ENCODE measurements at places on chromosomes 12 and 14. TPM values are rescaled to one million over a fixed set of nuclear protein-coding genes. Genes with fewer than 3 reads are reported as not detected.

GRCh38 chr14:96727073-96727472 lies 70.1 kb upstream of the VRK1 start:
- DNase-seq: no peak

GRCh38 chr12:58156697-58157096 lies 215.3 kb downstream of the ATP23 start:
- DNase-seq: no peak

- peak; percentile 4 for DNase-seq
Measured at GRCh38 chr14:88346048-88346639, 23.1 kb upstream of the KCNK10 start.

DNA sequence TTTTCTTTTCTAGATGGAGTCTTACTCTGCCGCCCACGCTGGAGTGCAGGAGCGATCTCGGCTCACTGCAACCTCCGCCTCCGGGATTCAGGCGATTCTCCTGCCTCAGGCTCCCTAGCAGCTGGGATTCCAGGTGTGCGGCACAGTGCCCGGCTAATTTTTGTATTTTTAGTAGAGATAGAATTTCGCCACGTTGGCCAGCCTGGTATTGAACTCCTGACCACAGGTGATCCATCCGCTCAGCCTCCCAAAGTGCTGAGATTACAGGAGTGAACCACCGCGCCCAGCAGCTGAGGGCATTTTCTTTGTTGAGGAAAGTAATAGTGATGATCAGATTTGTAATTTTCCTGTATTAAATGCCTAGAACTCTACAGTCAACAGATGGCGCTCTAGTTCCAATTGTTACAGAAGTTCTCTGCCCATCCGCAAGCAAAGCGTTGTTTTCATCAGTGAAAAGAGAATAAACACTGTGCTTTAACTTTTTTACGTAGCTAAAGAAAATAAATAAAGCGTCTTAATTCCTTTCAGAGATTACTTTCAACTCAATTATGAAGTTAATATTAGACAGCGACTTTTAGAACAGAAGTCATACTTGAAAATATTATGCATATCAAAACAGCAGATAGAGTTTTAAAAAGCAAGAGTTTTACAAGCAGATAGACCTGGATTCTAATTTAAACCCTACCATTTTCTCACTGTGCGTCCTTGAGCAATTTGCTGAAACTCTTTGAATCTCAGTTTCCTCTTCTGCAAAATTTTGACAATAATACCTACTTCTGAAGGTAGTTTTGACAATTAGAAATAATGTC lies 335.1 kb downstream of the DUSP6 start:
- peak; percentile 56 for DNase-seq

DNA sequence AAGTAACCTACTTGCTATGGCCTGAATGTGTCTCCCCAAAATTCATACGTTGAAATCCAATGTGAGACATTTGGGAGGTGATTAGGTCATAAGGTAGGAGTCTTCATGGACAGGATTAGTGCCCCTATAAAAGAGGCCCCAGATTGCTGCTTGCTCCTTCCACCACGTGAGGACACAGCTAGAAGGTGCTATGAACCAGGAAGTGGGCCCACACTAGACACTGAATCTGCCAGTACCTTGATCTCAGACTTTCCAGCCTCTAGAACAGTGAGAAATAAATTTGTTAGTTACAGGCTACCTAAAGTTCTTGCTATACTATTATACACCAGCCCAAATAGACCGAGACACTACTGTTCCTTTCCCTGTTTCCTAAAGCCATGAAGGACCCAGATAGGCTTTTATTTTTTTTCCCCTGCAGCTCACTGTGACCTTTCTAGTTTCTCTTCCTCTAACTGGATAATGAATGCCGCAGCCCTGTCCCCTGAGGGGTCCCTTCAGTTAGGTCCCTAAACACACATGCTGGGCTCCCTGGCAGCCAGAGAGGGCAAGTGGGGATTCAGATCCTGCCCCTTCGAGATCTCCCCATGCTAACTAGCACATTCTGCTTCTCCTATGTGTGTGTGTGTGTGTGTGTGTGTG lies 19.3 kb downstream of the SLC25A3 start:
- no peak for DNase-seq

GRCh38 chr12:104478396-104479122 lies 21.8 kb downstream of the CHST11 start:
- DNase-seq: peak; percentile 81

DNA sequence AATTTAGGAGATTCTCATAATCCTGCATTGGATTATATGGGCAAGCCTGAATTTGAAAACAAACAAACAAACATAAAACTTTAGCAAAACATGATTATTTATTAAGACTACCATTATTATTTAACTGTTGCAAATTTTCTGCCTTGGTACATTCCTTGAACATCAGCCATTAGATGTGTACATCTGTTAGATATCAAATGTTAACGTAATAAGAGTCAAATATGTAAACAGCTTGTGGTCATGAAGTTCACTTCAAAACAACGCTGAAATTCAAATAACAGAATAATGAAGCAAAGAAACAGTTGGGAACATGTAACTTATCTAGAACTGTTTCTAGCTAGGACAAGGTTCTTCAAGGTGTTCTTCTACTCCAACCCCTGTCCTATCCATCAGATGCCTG lies 14.3 kb upstream of the TMX1 start:
- DNase-seq: no peak

DNA sequence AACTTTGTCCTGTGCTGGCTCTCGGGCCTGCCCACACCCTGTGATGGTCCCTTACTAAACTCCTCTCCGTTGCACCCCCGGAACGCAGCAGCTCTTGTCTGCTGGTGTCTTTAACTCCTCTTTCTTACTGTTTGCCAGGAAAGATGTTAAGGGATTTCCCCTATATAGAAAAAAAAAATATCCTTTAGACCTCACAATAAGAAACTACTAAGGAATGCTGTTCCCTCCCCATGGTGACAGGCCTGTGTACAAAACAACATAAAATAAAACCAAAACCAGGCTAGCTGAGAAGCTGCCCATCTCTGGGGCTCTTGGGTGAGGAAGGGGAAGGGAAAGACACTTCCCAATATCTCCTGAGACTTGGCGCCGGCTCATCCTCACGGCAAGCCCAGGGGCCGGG lies 95.4 kb downstream of the CHGA start:
- DNase-seq: no peak

- no peak for DNase-seq
Measured at GRCh38 chr14:97097296-97097695, 300.1 kb downstream of the VRK1 start.

DNA sequence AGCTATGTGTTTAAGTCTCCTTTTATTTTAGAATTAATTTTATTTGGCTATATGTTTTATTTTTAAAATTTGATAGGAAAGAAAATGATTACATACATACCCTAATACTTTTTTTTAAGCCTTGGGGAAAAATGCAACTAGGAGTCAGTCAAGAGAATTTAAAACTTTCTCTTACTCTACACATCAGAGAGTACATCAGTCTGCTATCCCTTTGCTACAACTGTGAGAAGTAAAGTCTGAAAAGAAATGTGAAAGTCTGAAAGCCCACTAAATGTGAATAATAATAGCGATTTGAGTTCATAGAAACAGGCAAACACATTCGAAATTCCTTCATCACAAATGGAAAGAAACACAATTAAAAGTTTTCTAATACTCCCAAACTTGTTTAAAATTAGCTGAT lies 95.0 kb downstream of the PTPRQ start:
- DNase-seq: no peak

Gene JKAMP
- total RNA-seq: 65.0 TPM

Gene RIMBP2
- total RNA-seq: not detected

Gene PLEKHD1
- total RNA-seq: 0.30 TPM

Gene SERPINA12
- total RNA-seq: not detected

Gene GLT8D2
- total RNA-seq: 16.7 TPM

Gene RPGRIP1
- not detected for total RNA-seq

Gene HOXC11
- total RNA-seq: 1.1 TPM

All from SJCRH30 (cell line).